ENCODE measurements at places on chromosomes 11 and 22.

- DNase-seq, result no peak
These were observed 23.3 kb upstream of the FAR1 start for GRCh38 chr11:13644997-13645687.

- no peak for DNase-seq
These were observed 48.2 kb downstream of the BCR start for GRCh38 chr22:23228503-23228902.

DNA sequence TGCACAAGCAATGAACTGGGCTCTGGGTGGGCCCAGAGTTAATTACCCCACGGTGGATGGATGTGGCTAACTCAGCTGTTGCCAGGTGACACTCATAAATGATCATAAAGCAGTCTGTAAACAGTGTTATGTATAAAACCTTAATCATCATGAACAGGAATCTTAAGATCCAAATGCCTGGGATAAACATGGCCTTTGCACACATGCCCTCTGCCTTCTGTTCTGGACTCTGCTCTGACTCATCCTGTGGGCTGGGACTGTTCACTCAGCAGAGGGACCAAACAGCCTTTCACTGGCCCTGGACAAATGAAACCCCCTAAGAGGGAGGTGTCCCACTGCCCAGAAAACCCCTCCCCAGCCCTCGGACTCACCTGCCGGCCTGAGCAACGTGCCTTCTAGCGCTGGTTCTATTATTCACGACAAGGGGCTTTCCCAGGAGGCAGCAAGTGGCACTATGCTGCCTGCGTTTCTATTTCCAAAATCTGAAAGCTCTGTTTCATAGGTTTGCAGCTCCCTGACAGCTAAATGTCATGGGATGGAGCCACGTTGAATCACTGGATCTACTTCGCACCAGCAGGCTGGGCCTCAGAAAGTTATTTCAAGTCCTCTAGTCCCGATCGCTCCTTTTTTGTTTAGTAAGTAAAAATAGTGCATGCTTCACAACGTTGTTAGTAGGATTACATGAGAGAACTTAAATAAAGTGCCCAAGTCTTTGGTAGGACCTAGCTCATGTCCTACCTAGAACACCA lies 53.0 kb downstream of the LARGE1 start:
- DNase-seq, result no peak

DNA sequence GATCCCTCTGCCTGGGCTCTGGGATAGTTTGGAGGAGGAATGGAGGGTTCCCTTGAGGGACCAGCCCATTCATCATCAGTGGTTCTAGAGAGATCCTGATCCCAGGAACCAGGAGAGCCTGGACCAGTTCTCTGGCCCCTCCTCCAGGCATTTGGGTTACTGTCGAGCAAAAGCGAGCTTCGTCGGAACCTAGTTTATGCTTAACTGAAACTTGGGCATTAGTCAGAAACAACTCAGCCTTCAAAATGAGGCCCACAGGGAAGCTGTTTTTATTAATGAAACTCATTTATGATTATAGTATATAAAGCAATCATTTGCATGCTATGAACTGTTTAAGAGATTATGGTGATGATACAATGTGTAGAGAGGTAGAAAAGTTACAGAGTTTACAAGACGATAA lies 61.4 kb downstream of the LIF start:
- DNase-seq, result no peak

GRCh38 chr11:72702096-72702495 lies 27.9 kb upstream of the PDE2A start:
- DNase-seq, result no peak

DNA sequence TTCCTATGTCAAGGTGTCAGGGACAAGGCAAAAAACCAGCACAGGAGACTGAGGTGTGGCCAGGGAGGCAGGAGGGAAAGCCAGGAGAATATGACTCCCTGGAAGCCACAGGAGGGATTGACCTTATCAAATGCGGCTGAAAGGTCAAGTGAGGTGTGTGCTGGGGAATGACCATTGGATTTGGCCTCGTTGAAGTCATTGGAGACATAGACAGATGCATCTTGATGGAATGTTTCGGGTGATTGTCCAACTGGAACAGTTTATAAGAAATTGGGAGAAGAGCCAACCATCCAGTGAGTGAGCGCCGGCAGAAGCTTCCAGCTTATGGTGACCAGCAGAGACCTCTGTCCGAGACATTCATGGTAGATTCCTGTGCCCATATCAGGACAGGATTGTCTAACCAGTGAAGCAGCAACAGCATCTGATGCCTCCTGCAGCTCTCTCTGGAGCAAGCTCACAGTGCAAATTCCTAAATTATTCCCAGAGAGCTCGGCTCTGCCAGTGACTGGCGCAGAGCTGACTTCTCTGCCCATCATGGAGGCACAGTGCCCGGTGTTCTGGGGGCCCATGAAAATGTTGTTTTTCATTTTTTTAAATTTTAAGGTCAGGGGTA lies 95.4 kb downstream of the MYO18B start:
- DNase-seq, result no peak

GRCh38 chr22:27988704-27989103 lies 69.6 kb upstream of the PITPNB start:
- no peak for DNase-seq

- DNase-seq, result no peak
These were observed 10.3 kb downstream of the OR10D3 start for GRCh38 chr11:124193221-124194010.

GRCh38 chr11:45794169-45794568 lies 10.8 kb upstream of the SLC35C1 start:
- DNase-seq, result no peak

DNA sequence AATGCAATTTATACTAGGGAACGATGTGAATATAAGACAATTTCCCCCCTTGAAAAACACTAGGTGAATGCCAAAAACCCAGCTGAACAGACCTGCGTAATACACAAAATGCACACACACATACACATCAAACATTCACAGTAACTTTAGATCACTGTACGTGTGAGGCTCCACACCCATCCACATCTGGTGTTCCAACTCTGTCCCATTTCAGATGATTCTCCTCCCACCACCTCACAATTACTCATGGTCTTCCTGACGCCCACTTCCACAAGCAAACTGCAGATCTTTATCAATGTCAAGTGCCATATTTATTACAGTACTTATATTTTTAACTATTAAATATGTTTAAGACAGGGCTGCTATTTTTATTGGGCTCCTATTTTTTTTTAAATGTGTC lies 57.8 kb upstream of the TENM4 start:
- no peak for DNase-seq

- no peak for DNase-seq
These were observed 27.5 kb downstream of the DHCR7 start for GRCh38 chr11:71420455-71421241.

DNA sequence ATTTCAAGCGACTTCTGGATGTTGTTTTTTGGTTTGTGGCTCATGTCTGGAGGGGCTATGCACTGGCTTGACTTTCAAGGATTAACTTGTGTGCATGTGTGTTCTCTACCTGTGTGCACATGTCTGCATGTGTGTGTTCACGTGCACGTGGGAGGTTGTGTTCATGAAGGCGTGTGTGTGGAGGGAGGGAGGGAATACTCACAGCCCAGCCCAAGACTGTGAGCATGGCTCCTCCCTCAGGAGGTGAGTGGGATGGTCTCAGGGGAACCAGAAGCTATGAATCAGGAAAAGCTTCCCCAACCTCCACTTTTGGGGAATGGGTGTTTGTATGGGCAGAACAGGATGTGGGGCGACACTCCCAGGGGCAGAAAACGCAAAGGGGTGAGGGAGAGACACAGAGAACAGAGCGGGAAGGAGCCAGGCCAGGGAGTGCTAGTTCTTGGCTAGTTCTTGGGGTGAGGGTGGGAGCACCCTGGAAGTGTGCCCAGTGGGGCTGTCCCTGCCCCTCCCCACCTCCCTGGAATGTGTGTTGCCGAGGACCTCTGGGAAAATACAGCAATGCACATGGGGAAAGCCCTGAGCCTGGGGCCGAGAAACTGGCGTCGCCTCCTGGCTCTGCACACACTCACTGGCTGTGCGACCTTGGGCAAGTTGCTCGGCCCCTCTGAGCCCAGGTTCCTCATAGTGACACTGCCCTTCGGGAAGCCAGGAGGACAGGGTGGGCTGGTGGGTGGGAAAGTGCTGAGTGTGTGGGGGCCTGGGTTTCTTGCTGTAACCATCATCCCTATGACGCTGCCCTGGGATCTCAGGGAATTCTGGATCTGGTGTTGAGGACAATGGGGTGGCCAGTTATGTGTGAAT lies 16.9 kb upstream of the ALX4 start:
- no peak for DNase-seq

GRCh38 chr11:71542879-71543777 lies 5.1 kb upstream of the KRTAP5-9 start:
- DNase-seq, result no peak
